ENCODE measurements at places on chromosomes 6 and 20.

- peak; percentile 62 for DNase-seq
Observed at GRCh38 chr6:32852844-32853540, 512 bp downstream of the TAP1 start.

GRCh38 chr6:33091957-33092356 is 16.2 kb downstream of the HLA-DPB1 start:
- peak; percentile 31 for DNase-seq

- DNase-seq: no peak
Observed at GRCh38 chr6:27720607-27721580, 191.3 kb downstream of the OR2B2 start.

DNA sequence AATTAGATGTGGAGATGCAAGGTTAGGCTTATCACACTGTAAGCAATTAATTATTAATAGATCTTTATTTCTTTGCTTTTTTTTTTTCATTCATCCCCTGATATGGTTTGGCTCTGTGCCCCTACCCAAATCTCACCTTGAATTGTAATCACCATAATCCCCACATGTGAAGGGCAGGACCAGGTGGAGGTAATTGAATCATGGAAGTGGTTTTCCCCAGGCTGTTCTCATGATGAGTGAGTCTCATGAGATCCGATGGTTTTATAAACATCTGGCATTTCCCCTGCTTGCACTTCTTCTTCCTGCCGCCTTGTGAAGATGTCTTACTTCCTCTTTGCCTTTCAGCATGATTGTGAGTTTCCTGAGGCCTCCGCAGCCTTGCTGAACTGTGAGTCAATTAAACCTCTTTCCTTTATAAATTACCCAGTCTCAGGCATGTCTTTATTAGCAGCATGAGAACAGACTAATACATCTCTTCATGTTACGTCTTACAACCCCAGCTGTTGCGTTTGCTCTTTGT is 333.8 kb downstream of the CDH26 start:
- no peak for DNase-seq

GRCh38 chr6:149863698-149864577 is at the start of gene LRP11:
LRP11 (minus strand) TSS chr6:149864359; CDS start chr6:149864020, 339 bp downstream.
- peak; percentile 81 for DNase-seq

DNA sequence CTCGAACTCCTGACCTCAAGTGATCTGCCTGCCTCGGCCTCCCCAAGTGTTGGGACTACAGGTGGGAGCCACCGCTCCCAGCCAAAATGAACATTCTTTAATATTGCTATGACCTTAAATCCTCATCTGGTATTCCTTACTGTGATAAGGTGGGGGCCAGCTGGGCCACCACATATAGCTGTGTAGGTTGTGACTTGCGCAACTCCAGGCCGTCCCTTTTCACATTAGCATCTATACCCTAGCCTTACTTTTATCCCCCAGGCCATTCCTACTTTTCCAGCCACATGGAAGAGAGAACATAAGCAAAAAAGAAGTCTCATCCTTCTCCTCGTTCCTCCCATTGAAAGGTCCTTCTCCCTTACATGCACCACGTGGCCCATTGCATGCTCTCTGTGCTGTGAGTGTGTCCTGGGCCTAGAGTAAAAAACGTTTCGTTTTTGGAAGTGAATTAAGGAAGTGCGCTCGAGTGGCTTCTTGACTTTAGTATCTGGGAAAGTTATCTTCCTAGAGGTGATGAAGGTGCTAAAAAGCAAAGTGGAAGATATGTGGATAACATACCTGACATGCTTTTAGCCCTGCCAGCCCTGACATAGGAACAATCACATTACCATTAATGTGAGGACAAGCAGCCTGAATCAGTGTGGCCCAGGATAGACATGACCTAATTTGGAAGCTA is 56.8 kb upstream of the KIF13A start:
- no peak for DNase-seq

DNA sequence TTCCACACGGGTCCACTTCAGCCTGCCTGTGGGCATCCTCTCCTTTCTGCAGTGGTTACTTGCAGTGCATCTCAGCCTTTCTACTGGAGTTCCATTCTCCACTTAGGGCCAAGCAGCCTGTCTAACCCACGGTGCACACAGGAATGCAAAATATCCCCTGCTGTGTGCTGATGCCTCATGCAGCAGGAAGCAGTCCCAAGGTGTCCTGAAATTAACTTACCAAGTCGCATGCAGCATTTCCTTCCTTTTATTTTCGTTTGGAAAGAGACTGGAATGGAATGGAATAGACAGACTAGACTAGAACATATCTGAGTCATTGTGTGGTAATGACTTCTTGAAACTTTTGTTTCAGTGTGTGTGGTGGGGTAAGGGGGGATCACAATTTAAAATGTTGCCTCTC is 25.9 kb upstream of the FOXQ1 start:
- no peak for DNase-seq

- no peak for DNase-seq
Observed at GRCh38 chr6:98984121-98984520, 36.4 kb upstream of the FBXL4 start.

GRCh38 chr20:32078791-32079190 is 26.7 kb downstream of the HCK start:
- DNase-seq: no peak

DNA sequence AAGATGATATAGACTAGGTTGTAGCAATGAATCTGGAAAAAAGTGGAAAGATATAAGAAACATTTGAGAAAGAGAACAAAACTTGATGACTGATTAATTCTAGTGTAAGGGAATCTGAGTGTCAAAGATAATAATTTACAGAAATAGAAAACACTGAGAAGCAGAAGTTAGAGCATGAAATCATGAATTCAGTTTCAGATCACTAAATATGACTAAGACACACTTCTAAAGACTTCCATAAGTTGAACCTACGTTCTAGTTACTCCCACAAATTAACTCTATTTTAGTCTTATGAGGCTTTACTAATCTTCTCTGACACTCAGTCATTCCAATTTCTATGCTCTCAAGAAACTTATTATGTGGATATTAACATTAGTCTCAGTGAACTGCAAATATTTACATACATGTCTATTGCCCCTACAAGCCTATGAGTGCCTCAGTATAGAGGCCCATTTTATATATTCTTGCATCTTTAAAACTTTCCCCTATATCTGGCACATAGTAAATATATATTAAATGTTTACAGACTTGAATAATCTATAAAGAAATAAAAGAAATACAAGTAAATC is 30.4 kb downstream of the IBTK start:
- no peak for DNase-seq

All from CD4-positive, alpha-beta T cell treated with Interferon gamma for 1 hour (primary cell).